ENCODE measurements at places on chromosomes 5 and 9. TPM values are rescaled to one million over a fixed set of nuclear protein-coding genes. Genes with fewer than 3 reads are reported as not detected.

The DAB2 gene
- 235 TPM for total RNA-seq

The ANKH gene
- 44.5 TPM for total RNA-seq

The GDA gene
- total RNA-seq, result 0.66 TPM

The WDR36 gene
- 53.8 TPM for total RNA-seq

The SGCD gene
- 8.1 TPM for total RNA-seq

The NTRK2 gene
- 76.5 TPM for total RNA-seq

The TTC1 gene
- total RNA-seq, result 23.7 TPM

The CACNA1B gene
- not detected for total RNA-seq

The HMCN2 gene
- total RNA-seq, result 4.6 TPM

The NEUROG1 gene
- not detected for total RNA-seq

The KIAA0825 gene
- 5.8 TPM for total RNA-seq

The C5orf46 gene
- total RNA-seq, result not detected

The CARD9 gene
- total RNA-seq, result 6.5 TPM

The CREBRF gene
- 57.1 TPM for total RNA-seq

The GLRA1 gene
- not detected for total RNA-seq

The RNF180 gene
- total RNA-seq, result 9.9 TPM

The SPINK13 gene
- total RNA-seq, result not detected

The CENPP gene
- total RNA-seq, result 6.2 TPM

The DRD1 gene
- total RNA-seq, result not detected

The HCN1 gene
- total RNA-seq, result not detected

The NUDT12 gene
- total RNA-seq, result 7.9 TPM

The CREB3 gene
- total RNA-seq, result 39.2 TPM

The BTNL8 gene
- total RNA-seq, result not detected

The CCL27 gene
- total RNA-seq, result not detected

The CEMIP2 gene
- 107 TPM for total RNA-seq

The EGFLAM gene
- 194 TPM for total RNA-seq

The CCDC192 gene
- total RNA-seq, result 2.3 TPM

The GRK6 gene
- total RNA-seq, result 9.3 TPM

The ENG gene
- total RNA-seq, result 37.9 TPM

The SURF1 gene
- total RNA-seq, result 57.3 TPM

The TMEM174 gene
- total RNA-seq, result not detected

The ZBTB5 gene
- 6.0 TPM for total RNA-seq

The ELL2 gene
- total RNA-seq, result 308 TPM

The PDE8B gene
- total RNA-seq, result 74.8 TPM

The ARL14EPL gene
- total RNA-seq, result not detected

The ALDH1A1 gene
- total RNA-seq, result 57.2 TPM

The FGF10 gene
- 37.7 TPM for total RNA-seq

The PALM2AKAP2 gene
- total RNA-seq, result 59.9 TPM

The EXOSC3 gene
- 32.6 TPM for total RNA-seq

The PPIC gene
- total RNA-seq, result 29.3 TPM

The NR5A1 gene
- not detected for total RNA-seq

The ADAMTS16 gene
- 0.82 TPM for total RNA-seq

The ADRB2 gene
- 23.1 TPM for total RNA-seq

The NREP gene
- total RNA-seq, result 3.9 TPM

The FLT4 gene
- 10.9 TPM for total RNA-seq

The HTR4 gene
- not detected for total RNA-seq

The ST6GALNAC6 gene
- total RNA-seq, result 287 TPM

The MZB1 gene
- not detected for total RNA-seq

The GRIA1 gene
- 2.4 TPM for total RNA-seq

The PIP5KL1 gene
- total RNA-seq, result not detected
